ENCODE measurements at places on chromosomes 6 and 20.

GRCh38 chr6:142918339-142919042 lies 26.5 kb downstream of the HIVEP2 start:
- DNase-seq: no peak

DNA sequence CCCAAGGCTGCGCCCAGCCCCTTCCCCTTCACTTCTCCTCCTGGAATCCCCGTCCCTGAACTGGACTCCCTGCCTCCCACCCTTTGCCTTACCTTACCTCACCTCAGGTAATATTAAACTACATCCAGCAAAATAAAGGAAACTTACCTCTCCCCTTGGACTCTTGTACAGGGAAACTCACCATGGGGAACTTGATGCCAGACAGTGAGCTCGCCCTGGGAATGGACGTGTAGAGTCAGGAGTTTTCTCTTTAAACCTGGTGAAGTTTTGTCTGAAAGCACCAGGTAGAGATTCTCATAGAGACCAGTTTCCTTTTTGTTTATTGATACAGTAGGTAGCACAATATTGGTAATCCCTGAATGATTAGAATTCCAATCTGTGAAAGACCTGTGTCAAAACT lies 544 bp upstream of the HLA-C start:
- no peak for DNase-seq

GRCh38 chr6:136466777-136467176 lies 83.4 kb downstream of the MAP7 start:
- DNase-seq: no peak

DNA sequence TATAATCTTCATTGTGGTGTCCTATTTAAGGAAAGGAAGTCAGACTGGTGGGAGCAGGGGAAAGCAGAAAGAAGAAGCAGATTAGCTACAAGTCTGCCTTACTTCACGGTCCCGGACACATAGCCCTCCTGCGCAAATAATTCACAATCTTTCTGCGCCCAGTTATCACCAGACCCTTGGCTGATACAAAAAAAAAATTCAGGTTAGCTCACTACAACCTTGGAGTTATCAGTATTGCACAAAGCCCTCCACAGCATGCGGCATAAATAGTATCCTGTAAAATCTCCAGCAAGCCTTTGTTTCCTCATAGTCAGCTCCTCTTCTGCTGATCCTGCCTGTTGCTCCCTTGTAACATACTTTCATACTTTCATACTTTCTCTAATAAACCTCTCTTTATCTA lies 148.6 kb upstream of the FUT9 start:
- DNase-seq: no peak
